ENCODE measurements at places on chromosomes 4 and X. TPM values are rescaled to one million over a fixed set of nuclear protein-coding genes. Genes with fewer than 3 reads are reported as not detected.

DNA sequence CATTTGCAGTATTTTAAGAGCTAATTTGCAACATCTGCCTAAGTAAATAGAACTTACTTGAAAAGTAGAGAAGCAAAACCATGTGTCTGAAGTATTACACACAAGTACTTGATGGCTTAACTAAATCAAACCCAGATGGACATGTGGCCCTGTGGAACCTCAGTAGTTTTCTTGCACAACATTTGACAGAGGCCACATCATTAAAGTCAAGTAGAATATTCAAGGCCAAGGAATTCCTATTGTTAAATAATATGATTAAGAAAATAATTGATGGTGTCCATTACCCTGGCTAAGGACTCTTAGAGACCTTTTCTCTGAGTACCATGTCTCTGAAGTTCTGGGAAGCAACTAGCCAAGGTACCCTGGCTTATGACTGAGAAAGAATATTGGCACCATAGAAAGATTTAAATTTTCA lies 135.4 kb upstream of the OTUD4 start:
- no peaks in the 10 kb centered on the region for H3K36me3 ChIP-seq
- no peak overlapping the region for H3K27ac ChIP-seq
- H3K4me3 ChIP-seq, result no peak overlapping the region
- DNase-seq, result no peak

DNA sequence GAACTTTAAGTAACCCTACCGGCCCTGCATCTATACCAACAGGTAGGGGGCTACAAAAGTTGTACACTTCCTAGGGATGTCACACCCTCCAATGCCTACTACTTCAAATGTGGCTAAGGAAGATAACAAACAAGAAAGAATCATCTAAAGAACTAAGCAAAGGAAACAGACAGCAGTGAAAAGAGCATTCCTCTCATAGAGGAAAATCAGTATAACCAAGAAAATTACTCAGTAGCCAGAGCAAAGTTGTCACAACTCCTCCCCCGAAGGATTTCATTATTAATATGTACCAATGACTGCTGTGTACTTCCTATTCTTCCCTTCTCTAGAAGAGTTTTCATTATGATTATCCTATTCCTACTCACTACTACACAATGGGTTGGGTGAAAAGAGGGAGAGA lies 12.6 kb downstream of the ANKRD17 start:
- H3K27ac ChIP-seq, result no peak overlapping the region
- peaks cover 44% of the 10 kb centered on the region for H3K4me1 ChIP-seq
- H3K27me3 ChIP-seq, result no peaks in the 10 kb centered on the region
- H3K36me3 ChIP-seq, result peaks cover 2% of the 10 kb centered on the region

- no peaks in the 10 kb centered on the region for H3K36me3 ChIP-seq
- H3K4me1 ChIP-seq, result no peaks in the 10 kb centered on the region
- H3K27ac ChIP-seq, result no peak overlapping the region
- H3K27me3 ChIP-seq, result peaks cover 4% of the 10 kb centered on the region
Measured at GRCh38 chr4:30436394-30436793, 283.8 kb upstream of the PCDH7 start.

DNA sequence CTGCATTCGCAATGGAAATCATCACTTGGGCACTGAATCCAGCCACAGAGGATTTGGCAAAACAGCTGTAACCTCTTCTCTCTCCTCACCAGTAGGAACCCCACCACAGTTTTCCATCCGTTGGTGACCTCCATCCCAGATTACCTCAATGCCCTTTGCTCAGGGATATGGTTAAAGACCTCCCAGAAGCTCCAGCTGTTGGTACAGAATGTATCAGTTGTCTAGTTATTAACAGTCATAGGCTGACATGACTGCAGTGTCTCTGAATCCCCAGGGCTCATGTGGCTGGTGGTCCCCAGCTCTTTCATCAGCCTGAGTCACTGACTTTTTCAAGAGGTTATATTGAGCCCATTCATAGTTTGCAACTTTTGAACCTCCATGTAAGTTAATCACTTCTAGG lies 189.8 kb upstream of the HHIP start:
- no peak for DNase-seq
- peaks cover 5% of the 10 kb centered on the region for H3K4me1 ChIP-seq
- H3K36me3 ChIP-seq, result no peaks in the 10 kb centered on the region
- no peak overlapping the region for H3K27ac ChIP-seq
- H3K4me3 ChIP-seq, result no peak overlapping the region

DNA sequence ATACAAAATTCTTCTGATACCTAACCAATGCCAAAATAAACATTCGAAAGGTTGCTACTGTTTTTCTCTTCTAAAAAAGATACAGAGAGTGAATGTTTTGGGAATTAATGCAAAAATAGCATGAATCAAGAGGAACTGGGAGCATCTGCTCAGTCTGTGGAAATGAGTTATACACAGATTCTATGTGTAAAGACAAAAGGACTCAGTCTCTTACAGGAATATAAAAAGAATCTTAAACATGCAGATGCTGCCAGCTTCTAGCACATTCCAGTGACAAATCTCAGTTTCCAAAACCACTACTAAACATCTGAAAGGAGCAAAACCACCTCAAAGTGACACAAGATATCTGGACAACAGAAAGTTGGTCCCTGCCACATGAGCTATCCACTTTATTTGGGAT lies 55.0 kb downstream of the PAPSS1 start:
- no peaks in the 10 kb centered on the region for H3K27me3 ChIP-seq
- DNase-seq, result no peak
- peak overlapping the region; percentile 86 for H3K27ac ChIP-seq

GRCh38 chr4:6875431-6875831 lies 34.2 kb upstream of the TBC1D14 start:
- H3K27ac ChIP-seq, result no peak overlapping the region
- no peaks in the 10 kb centered on the region for H3K27me3 ChIP-seq
- H3K4me3 ChIP-seq, result no peak overlapping the region
- DNase-seq, result no peak

DNA sequence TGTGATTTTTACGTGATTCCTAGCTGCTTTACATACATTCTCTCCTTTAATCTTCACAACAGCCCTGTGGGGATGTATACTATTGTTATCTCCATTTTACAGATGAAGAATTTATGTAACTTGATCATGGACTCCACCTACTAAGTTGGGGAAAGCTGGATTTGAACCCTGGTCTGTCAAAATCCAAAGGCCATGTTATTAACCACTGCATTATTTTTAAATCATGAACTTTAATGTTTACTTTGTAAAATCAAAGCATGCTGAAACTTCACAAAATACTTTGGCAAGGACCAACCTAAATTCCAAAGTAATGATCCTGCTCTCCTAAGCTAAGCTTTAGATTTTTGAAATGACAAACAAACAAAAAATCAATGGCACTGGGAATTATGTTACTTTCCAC lies 26.1 kb downstream of the FAM47E start:
- H3K4me1 ChIP-seq, result no peaks in the 10 kb centered on the region
- H3K27me3 ChIP-seq, result no peaks in the 10 kb centered on the region
- DNase-seq, result no peak
- H3K27ac ChIP-seq, result no peak overlapping the region
- no peak overlapping the region for H3K4me3 ChIP-seq

HPGDS gene
- total RNA-seq, result not detected

ITIH6 gene
- total RNA-seq, result 0.08 TPM

Data from chondrocyte (in vitro differentiated cells).